Inflammatory macrophage (primary cell): ENCODE measurements at places on chromosomes 2 and 18.

DNA sequence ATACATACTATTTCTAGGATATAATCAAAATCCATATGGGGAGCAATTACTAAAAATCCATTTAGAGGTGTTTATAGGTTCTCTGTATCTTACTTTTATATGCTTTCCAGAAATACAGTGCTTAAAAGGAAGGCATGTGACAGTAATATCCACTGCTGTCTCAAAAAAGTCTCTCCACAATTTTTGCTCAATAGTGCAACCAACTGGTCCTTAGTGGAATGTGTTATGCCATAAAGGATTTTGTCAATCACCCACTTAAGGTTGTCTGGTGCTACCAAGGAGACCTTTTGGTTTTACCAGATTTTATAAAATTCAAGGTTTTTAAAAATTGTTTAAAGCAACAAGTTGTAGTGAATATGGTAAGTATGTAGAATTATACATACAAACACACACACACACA lies 328.5 kb upstream of the DSEL start:
- no peak for DNase-seq

DNA sequence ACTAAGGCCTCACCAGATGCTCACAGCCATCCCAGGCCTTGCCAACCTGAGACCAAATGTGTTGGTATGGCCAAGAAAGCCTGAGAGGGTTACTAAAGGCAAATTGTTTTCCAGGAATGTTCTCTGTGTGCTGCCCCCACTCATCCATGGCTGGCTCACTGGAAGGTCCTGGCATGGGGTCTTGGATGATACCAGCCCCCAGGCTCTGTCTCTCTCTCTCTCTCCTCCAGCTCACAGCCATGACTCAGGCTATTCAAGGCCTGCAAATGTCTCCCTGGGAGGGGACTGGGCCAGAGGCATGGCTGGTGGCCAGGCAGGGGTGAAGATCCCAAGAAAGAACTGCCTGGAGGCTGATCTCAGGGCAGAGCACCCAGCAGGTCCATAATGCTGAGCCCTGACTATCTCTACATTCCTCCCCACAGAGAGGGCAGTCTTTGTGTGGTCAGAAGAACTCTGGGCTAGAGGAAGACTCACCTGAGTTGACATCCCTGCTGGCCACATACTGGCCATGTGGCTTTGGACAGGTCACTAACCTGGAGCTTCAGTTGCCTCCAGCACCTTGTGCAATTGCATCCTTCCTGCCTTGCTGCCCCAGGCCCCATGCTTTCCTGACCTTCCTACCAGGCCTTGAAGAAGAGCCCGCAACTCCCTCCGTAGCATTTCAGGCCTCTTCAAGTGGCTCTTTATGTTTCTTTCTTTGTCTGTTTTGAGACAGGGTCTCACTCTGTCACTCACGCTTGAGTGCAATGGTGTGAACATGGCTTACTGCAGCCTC lies 150.4 kb downstream of the ZFP36L2 start:
- no peak for DNase-seq

DNA sequence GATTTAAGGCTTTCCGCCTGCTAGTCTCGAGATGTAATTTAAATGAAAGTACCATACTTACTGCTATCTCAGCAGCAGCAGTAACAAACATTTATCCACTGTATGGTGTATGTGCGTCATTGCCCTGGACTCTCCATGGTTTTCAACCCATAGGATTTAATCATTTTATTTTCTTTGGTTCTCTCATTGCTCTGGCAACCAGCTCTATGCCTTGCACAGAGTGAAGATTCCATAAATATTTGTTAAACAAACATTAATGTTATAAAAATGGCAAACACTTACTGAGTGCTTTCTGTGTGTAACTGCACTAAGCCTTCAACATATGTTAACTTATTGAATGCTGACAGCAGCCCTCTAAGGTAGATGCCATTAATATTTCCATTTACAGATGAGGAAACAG lies 1.3 kb upstream of the LMAN1 start:
- no peak for DNase-seq

DNA sequence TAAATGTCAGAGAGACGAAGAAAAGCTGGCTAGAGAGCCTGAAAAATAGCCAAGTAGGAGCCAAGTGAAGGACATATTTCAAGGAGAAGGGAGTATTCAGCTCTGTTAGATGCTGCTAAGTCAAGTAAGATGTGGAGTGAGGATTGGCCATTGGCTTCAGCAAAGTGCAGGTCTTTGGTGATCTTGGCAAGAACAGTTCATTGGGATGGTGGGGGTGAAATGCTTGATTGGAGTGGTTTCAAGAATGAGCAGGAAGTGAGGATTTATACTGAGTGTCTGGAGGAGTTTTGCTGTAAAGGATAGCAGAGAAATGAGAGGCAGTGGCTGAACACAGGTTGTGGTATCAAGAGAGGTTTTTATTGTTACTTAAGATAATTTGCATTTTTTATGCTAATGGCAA lies 139.7 kb downstream of the PRPF40A start:
- no peak for DNase-seq

- peak; percentile 24 for DNase-seq
Observed at GRCh38 chr2:8380566-8380965, 301.3 kb upstream of the ID2 start.

- DNase-seq, result no peak
Observed at GRCh38 chr18:54787616-54788015, 40.7 kb upstream of the RAB27B start.
